CD4-positive, alpha-beta T cell treated with Interleukin-4 for 1 hour (primary cell): ENCODE measurements at places on chromosomes 1 and 21.

GRCh38 chr1:188904201-188904600, 1573.5 kb downstream of the BRINP3 start:
- no peak for DNase-seq

- no peak for DNase-seq
Measured at GRCh38 chr21:14833241-14833640, 231.6 kb downstream of the NRIP1 start.

DNA sequence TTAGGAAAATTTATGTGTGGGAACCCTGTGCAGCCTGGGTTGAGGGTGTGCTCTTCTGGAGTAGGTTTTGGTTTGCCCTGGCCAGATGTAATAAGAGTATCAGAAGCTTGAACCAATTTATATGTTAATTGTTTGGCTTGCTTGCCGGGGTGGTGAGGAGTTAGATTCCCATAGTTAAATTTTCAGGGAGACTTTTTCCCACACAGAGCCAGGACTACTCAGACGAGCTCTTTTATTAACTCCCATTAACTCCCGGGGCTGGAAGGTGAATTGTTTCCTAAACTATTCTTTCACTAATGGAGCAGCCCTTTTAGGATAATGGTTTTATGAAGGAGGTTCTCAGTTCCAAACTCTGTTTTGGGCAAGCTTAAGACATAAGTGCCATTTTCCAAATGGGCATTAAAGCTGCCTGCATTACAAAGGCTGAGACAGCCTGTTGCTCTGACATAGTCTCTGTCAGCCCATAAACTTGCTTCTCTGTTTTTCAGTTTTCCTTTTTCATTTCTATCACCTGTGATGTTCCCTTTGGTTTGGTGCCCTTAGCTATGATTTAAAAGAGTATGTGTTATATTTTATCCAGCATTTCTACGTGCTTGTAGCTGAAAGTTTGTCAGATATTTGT, 18.0 kb upstream of the RAB3GAP2 start:
- no peak for DNase-seq

GRCh38 chr1:199403531-199404116, 623.9 kb upstream of the NR5A2 start:
- DNase-seq = no peak

- peak; percentile 30 for DNase-seq
Measured at GRCh38 chr1:30919025-30919881, 10.7 kb upstream of the SDC3 start.

- peak; percentile 59 for DNase-seq
Measured at GRCh38 chr1:66981679-66982078, 56.9 kb downstream of the MIER1 start.

DNA sequence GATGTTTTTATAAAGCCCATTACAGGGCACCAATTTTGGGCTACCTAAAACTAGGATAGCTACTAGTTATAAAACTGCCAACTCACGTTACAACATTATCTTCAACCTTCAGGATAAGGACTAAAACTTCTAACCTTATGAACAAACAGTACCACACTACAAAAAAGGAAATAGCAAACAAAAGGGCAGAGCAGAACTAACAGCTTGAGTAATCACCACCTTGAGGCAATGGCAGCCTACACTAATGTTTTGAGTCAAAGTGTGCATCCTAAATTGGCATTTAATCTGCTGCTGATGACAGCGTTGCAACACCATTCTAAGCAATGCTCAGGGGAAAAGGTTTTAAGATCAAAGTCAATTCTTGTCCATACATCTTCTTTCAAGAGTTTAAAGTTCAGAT, 27.2 kb downstream of the PTP4A2 start:
- DNase-seq = no peak

DNA sequence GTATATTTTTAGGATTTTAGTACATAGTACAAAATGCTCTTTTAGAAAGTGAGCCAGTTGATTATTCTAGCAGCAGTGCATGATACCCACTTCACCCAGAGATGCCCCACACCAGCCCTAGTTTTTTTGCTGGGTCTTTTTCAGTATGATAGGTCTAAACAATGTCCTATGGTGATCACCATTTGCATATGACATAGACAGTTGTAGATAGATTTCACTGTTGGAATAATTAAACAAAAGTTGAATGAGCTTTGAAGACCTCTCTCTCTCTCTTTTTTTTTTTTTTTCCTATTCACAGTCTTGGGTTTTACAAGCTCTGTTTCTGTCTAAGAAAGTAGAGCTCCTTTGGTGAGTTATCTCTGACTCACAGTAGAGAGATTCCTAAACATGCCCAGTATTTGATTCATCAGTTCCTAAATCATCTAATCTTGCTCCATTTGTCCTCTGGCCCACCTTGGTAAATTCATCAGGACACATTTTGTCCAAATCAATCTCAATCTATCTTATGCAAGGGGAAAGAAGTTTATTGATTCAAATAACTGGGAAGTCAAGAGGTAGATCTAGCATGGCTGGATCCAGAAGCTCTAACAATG, 44.7 kb upstream of the VAV3 start:
- DNase-seq = no peak

DNA sequence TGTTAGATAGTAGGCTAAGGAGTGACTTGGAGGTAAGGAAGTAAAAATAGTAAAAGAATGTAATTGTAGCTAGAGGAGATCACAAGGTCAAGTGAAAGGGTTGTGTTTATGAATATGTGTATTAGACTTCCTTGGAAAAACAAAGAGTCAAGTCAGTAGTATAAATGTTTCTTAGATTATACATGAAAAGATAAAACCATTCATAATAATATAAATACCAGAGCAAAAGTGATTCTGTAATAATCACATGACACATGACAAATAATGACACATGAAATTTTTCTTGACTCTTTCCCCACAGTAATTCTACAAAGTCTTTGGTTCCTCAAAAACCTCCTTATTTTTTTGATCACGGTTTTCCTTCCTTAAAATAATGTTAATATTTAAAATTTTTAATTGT, 56.4 kb downstream of the IVNS1ABP start:
- no peak for DNase-seq

GRCh38 chr1:110857964-110858948, 14.7 kb upstream of the CD53 start:
- no peak for DNase-seq

DNA sequence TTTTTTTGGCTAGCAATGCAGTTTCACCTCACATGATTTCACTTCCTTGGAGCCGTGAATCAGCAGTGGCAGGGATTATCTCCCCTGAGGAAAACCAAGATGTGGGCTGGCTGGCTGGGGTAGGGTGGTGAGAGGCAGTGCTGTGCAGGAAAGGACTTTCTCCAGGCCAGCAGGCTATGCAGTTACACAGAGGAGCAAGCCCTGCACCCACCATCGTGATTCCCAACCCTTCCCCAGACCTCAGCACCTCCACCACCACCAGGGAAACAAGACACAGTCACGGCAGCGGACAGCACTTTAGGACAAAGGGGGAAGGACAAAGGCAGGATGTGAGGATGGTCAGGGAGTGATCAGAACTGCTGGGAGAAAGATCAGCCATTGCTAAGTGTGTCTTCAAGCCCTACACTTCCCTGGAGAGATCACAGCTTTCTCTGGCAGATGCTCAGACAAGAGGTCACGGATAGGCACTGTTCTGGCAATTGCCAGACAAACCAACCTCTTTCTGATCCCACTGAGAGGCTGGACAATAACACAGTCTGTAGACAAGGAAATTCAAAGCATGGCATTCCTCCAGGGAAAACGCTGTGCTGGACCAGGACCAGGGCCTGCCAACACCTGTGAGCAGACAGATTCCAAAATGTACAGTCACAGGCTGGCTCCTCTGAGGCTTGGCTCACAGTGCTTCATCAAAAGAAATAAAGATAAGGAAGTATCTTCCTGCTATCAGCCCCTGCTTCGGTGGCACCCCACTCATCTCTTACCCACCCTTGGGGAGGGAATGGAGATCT, 509.4 kb downstream of the SMYD3 start:
- DNase-seq = no peak

DNA sequence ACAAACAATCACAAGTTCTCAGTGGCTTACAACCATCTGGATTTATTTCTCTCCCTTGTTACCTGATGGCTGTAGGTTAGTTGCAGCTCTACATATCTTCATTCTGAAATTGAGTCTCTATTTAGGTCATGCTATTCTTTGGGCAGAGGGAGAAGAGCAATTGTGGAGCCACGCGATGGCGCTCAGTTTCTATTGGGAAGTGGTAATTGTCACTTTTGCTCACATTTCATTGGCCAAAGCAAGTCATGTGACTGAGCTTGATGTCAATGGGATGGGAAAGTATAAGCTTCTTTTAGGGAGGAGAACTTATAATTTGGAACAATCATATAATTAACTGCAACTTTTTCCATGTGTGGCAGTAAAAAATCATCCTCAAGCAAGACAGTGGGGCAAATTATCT, 166.5 kb downstream of the LMO4 start:
- no peak for DNase-seq

DNA sequence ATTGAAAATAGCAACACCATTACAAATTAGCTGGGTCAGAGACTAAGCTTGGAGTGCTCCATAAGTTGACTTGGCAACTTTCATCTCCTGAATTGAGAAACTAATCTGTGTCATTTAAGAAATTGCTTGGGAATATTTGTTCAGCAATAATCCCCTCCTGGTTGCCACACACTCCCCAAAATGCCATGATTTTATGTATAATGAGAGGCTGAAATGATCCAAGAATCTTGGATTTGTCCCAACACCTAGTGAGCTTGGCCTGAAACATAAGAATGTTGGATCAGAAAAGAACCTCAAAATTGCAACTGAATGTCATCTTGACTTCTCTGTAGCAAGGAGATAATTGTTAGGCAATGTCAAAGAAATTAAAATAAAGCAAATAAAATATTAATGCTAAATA, 805.9 kb upstream of the ADAMTS5 start:
- DNase-seq = no peak

DNA sequence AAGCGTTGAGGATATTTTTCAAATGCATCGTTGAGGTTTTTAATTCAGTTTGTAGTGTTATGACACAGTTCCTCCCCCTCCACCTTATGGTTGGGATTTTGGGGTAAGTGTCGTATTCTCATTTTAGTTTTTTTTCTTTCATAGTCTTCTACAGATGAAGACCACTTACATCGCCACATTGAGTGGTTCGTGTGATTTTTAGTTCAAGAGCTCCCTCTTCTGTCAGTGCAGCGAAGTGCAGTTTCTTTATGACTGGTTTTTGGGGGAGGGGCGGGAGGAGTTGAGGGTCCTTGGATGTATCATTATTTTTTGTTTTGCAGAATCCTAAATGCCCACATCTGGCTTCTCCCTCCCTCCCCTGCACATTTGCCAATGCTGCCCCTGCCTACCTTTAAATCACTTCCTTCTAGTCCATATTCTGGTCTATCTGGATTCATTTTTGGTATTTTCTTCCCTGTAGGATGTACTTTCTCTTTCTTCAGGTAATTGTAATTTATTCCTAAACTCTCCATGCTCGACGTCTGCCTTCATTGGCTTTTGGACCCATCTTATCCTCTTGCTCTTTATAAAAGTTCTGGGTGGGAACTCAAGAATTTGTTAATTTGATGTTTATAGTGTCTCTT, 433.1 kb downstream of the CAMTA1 start:
- no peak for DNase-seq

- DNase-seq = no peak
Measured at GRCh38 chr1:185636848-185637247, 97.3 kb upstream of the HMCN1 start.

DNA sequence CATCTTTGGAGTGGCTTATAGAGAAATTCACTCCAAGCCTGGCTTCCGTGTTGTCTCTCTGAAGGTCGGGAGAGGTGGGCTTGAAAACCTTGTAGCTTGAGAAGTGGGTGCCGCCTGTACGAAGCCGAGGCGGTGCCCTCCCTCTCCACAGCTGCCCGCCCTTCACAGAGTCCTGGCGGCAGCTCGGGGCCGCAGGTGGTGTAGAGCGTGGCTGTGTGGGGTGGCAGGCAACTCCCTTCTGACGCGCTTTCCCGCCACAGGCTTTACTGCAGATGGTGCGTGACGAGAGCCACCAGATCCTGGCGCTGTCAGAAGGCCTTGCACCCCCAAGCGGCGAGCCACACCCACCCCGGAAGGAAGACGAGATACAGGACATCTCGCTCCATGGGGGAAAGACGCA, 33.1 kb upstream of the DIP2A start:
- peak; percentile 73 for DNase-seq

DNA sequence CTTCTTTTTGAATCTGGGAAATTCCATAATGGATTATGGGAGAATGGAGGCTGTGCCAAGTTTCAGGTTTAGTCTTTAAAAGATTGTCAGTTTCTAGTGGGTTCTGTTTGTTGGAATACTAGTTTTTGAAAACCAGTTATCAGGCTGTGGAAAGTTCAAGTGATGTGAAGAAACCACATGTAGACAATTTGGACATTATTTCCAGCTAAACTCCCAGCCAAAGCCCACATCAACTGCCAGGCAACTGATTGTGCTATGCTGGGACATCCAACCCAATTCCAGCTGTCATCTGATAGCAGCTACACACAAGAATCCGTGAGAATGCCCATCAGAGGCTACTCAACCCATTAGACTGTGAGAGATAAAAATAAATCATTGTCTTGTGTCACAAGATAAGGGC, 546.1 kb upstream of the ADAMTS5 start:
- DNase-seq = no peak
